ENCODE measurements at places on chromosomes 13 and 19.

GRCh38 chr19:1082165-1082927 is 12.8 kb downstream of the POLR2E start:
- DNase-seq = peak; percentile 47

- peak; percentile 30 for DNase-seq
These were observed 33.8 kb downstream of the COL4A2 start for GRCh38 chr13:110340812-110341444.

DNA sequence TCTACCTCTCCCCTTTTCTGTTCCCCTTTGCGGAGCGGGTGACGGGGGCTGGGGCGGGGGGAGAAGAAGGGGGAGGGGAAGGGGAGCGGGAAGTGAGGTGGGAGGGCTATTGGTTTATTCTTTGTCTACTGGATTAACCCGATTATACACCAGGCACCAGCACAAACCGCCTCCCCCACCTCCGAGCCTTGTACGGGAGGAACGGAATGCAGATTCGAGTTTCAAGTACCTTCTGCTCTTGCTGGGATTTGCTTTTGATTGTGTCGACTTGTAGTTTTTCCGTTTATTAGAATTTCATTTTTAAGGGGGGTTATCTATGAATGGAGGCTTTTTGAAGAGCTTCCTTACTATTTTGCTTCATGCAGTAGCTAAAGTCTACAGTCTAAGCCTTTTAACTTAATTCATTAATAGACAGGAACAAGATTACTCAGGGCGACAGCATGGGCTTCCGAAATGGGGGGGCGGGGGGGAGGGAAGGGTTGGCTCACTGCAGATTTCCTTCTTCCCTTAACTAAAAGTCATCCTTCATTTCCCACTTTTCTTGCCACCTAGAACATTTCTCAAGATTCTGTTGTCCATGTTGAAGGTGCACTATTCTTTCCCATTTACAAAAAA is 937 bp upstream of the SPRY2 start:
- peak; percentile 79 for DNase-seq

DNA sequence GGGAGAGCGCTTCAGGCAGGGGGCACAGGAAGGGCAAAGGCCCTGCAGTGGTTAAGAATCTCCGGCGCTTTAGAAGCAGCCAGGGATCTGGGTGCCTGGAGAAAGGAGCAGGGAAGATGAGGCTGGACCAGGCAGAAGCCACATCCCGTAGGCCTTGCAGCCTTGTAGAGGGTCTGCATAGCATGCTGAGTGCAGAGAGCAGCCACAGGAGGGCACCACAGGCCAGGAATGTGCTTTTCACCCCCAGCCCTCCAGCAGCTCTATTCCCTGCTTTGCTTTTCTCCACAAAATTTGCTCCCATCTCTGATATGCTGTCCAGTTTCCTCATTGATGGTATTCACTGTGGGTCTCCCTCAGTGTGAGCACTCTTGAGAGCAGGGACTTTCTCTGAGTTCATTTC is 5.7 kb downstream of the WDR62 start:
- peak; percentile 30 for DNase-seq

DNA sequence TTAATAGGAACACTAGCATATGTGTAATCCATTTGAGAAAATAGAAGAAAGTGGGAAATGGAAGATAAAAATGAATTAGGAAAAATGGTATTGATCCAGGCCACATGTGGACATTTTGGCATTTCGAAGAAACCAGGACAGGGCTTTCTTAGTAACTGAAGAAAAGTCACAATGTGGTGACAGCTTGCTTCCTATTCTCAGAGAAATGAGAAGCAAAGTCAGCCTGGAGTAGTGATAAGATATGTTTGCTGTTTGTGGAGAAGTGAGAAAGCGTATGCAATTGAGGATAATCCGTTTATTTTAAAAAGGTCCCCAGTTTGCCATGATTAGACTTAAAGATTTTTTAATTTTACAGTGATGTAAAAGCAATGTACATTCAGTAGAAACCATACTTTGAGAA is 127.9 kb downstream of the SLITRK6 start:
- DNase-seq = no peak

DNA sequence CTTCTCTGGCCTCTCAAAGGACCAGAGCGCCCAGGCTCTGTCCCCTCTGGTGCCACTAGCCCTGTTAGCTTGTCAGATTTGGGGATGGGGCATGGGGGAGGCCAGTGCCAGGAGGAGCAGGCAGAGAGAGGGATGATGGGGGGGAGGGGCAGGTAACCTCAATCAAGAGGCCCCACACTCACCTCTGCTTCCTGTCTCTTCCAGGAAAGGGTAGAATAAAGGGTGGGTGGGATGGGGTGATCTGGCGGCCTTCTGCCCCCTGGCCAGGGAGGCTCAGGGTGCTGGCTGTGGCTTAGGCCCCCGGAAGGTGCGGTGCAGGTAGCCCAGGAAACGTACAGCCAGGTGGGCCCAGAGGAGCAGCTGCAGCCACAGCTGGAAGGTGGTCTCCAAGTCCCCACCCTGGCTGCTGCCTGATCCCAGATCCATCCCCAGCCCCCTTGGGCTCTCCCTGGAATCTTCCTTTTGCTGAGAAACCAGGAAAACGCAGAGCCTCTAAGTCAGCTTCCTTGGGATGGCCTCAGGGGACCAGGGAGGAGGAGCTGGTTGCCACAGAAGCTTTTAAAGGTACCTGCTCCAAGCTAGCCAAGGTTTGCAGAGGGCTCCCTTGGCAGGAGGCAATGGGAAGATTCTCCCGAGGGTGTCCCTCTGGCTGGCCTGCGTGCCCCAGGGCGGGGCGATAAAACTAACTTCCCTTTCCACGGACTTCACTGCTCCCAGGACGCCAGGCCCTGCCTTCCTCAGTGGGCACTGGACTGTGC is 5.3 kb downstream of the PRKACA start:
- DNase-seq = no peak

DNA sequence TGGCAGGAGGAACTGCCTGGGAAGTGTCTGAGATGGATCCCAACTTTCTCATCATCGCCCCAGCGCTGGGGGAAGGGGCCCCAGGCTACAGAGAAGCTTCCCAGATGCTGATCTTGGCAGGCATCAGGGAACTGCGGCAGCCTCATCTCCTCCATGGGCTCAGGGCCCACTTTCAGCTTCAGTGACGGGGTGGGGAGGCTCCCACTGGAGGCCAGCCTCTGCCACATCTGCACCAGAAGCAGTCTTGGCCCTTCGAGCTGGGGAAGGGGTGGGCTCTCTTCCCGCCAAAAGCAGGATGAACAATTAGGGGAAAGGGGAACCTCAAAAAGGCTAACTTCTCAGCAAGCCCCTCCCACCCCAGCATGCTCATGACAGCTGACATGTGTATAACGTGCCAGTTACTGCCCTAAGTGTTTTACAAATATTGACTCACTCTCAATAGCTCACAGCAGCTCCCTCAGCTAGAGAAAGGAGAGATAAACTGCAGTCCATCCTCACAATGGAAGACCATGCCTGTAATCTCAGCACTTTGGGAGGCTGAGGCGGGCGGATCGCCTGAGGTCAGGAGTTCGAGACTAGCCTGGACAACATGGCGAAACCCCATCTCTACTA is 7.1 kb upstream of the S1PR2 start:
- DNase-seq = peak; percentile 67

- DNase-seq = no peak
These were observed 50.9 kb downstream of the IRS2 start for GRCh38 chr13:109735436-109735966.

DNA sequence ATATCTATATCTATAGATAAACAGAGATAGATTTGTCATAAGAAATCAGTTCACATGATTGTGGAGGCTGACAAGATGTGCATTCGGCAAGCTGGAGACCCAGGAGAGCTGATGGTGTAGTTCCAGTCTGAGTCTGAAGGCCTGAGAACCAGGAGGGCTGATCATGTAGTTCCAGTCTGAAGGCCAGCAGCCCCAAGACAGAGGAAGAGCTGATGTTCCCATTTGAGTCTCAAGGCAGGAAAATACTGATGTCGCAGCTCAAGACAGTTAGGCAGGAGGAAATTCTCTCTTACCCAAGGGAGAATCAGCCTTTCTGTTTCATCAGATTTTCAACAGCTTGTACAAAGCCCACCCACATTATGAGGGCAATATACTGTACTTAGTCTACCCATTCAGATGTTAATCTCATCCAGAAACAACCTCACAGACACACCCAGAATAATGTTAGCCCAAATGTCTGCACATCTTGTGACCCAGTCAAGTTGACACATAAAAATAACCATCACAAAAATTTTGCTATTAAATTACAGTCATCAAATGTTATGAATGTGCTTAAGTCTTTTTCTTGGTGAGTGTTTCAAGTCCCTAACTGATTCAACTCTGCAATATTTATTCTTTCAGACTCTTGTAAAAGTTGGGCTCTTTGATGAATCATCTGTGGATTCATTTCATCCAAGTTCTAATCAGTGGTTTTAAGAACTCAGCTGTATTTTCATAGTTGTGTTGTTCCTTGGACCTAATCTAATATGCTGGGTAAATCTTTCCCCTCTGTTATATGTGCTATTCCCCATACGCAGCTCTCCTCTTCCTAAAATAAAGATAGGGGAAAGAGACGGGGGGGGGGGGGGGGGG is 22.7 kb upstream of the LRCH1 start:
- DNase-seq = peak; percentile 8

DNA sequence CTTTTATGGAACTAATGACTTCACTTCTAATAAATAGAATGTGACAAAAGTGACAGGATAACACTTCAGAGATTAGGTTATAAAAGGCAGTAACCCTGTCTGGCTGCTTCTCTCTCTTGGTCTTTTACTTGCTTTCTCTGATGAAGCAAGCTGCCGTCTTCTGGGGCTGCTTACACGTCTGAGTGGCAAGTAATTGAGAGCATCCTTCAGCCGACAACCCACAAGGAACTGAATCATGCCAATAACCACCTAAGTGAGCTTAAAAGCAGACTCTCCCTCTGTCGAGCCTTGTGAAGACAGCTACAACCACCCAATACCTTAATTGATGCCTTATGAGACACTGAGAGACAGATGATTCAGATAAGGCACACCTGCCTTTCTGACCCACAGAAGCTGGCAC is 1091.2 kb downstream of the SLITRK1 start:
- no peak for DNase-seq

- DNase-seq = peak; percentile 12
These were observed 436.2 kb upstream of the SLITRK5 start for GRCh38 chr13:87234981-87235380.

DNA sequence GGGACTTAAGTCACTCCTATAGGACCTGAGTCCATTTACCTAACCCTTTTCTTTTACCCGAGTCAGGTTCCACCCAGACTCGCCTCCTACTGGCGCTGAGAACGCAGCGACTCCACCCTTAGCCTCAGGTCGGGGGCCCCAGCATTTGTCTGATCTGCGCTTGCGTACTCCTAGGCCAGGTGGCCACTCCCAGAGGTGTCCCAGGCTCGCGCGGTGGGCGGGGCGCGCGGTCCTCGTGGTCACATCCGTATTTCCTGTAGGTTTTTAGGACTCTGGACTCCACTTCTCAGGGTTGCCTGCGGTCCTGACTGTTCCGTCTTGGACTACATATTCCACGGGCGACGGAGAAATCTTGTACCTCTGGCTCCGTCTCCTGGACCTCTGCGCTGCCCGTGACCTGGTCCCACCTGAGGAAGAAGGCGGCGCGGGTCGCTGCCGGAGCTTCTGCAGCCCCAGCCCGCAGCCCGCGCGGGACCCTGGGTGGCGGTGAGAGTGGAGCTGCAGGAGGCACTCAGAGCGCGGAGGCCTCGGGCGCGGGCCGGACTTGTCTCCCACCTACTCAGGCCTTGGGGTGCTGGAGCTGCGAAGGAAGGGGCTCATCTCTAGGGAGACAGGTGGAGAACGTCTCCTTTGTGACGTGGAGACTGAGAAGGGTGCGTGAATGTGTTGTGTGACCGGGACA is 11.0 kb upstream of the ZNF573 start:
- no peak for DNase-seq

DNA sequence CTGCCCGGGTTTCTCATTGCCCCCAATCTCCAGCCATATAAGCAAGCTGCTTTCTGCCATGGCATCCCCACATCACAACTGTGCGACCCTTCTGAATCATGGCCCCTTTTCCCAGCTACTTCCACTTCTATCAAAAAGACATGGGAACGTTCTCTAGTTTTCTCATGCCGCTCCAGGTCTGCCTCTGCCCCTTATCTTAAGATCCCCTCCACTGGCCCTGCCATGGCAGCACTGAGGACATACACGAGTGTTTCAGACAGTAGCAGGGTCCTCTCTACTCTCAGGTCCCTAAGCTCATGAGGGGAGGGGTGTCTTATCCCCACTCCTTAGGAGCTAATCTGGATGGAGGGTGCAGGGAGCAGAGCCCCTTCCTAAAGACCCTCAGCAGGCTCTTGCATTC is 5.5 kb upstream of the AMER2 start:
- no peak for DNase-seq

GRCh38 chr19:10000171-10000826 is 10.0 kb downstream of the COL5A3 start:
- DNase-seq = peak; percentile 84

GRCh38 chr19:3950871-3951861 is 18.3 kb downstream of the NMRK2 start:
- no peak for DNase-seq

GRCh38 chr13:68128297-68128915 is 898.3 kb upstream of the PCDH9 start:
- no peak for DNase-seq

GRCh38 chr13:38620876-38621275 is 66.0 kb upstream of the FREM2 start:
- no peak for DNase-seq

GRCh38 chr13:74641586-74641985 is 507.4 kb upstream of the KLF12 start:
- DNase-seq = no peak

- DNase-seq = peak; percentile 60
These were observed 52.4 kb downstream of the ZNF676 start for GRCh38 chr19:22144394-22144793.

DNA sequence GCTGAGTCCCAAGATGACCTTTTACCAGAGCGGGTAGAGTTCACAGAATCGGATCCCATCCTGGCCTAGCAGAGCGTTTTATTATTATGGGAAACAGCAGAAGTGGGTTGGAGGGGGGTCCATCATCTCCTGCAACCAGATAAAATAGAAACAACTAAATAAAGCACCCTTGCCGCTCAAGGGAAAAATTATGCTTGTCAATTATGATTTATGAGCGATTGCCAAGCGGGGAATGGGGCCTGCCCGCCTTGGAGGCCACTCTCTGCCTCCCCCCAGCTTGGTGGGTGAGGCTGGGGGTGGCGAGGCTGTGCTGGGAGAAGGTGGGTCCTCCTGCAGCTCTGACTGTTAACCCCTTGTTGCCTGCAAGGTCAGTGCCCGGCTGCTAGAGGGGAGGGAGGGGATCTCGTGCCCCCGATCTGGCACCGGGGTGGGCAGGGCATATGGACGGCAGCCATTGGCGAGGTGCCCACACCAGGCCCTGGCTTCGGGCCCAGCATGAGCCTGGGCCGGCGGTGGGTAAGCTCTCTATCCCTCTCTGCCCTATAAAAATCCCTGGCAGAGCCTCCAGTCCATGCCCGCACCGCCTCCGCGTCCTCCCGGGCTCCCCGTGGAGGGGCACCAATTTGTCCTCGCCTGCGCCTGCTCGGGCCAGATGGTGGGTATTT is 129.1 kb downstream of the URI1 start:
- no peak for DNase-seq

- no peak for DNase-seq
These were observed 32.2 kb upstream of the ARGLU1 start for GRCh38 chr13:106599875-106600797.

DNA sequence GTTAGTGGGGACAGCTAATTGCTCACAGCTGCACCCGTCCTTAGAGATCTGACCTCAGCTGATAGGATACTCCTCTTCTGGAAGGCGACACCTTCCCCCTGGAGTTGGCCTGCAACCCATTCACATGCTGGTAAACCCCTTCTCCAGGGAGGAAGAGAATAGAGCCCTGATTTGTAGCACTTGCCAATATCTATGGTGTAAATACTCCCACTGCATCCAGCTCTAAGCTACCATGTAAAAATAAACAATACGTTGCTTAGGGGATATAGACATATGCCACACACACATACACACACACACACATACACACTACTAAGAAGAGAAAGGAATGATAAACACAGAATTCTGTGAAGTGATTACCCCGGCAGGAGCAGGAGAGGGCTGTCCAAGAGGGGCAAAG is 49.4 kb upstream of the KCTD15 start:
- DNase-seq = no peak
